NT2/D1 (cell line): ENCODE measurements at places on chromosomes 2 and 18.
A peak's percentile ranks its signal among the peaks of the same experiment; 100 is the strongest.

DNA sequence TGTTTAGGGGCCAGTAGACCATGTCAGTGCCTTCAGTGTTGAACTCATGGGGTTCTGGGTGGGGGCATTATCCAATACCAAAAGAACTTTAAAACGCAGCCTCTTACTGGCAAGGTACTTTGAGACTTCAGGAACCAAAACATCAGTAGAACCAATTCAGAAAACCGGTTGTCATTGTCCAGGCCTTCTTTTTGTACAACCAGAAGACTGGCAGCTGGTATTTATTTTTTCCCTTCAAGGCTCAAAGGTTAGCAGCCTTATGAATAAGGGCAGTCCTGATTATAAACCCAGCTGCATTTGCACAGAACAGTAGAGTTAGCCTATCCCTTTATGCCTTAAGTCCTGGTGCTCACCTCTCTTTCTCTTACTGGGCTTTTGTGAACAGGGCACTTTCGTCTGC is 113.8 kb upstream of the EML6 start:
- no peak for DNase-seq

DNA sequence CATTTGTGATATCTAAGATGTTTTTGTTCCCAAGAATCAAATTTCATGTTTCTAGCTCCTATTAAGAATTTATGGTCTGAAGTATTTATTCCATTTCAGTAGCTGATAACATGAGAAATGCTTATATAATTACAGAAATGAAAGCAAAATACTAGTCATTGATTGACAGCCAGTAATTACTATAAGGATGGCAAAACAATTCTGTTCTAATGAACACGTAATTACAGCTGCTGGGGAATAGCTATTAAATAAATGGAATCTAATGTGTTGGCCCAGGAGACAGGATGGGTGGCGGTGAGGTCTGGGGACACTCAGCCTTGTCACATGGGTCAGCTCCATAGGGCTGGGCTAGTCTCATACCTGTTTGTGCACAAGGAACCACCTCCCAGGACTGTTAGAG is 263.5 kb downstream of the FHOD3 start:
- DNase-seq, result no peak

- no peak for DNase-seq
Observed at GRCh38 chr2:179273461-179273962, 8.9 kb upstream of the SESTD1 start.

GRCh38 chr2:47501374-47502200 is 98.6 kb downstream of the MSH2 start:
- DNase-seq, result no peak

- no peak for DNase-seq
Observed at GRCh38 chr2:218397820-218398436, 1.7 kb upstream of the CTDSP1 start.

- no peak for DNase-seq
Observed at GRCh38 chr18:50277942-50278341, 3.4 kb downstream of the MBD1 start.

GRCh38 chr2:61911510-61911909 is 6.0 kb downstream of the COMMD1 start:
- no peak for DNase-seq

GRCh38 chr2:217419055-217419671 is 559.3 kb upstream of the TNP1 start:
- DNase-seq, result no peak

DNA sequence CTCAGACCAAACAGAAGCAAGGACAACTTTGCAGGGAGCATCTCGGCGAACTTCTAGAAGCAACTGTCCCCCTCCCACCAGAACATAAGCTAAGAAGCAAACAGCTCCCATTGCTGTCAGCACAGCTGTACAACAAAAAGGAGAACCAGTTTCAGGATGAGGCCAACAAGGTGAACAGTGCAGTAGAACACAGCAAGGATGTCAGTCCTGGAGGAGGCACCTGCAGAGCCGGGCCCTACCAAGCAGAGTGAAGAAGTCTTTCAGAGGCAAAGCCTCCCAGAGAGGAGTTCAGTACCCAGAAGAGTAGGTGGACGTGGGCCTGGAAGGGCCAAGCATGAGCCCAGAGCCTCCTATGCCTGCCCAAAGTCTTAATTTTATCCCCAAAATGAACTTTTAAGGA is 1.0 kb downstream of the PASK start:
- no peak for DNase-seq

DNA sequence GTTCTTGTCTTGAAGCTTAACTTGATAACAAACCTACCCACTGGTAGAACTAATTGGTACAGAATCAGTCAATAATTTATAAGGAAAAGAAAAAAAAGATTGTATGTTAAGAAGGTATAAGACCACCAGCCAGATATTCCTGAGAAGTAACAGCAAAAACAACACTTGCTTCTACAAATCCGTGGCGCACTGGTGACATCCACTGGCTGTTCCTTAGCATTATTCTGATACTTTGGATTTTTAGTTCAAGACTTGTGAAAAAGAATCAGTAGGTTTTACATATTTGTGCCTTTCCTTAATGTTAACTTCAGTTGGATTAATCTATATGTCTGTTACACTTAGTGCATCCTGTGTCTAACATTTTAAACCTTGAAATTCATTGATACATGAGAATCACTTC is 141.8 kb downstream of the GRB14 start:
- DNase-seq, result peak; percentile 32

DNA sequence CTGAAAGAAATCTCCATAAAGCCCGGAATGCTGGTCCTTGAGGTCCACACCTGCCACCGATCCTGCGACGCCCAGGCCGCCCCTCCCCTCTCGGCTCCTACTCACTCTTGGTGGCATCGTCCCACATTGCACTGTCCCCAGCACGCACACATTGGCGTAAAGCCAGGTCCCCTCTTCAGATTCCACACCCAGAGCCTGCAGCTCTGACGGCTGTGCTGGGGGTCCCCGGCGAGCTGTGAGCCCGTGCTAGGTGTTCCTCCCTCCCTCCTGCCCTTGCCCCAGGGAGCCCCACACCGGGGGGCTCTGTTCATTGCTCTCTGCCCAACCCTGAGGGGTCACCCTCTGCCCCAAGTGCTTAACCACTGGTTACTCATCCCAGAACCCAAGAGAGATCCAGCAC is 8.5 kb downstream of the TPO start:
- DNase-seq, result no peak
